Iris pigment epithelial cell (primary cell): ENCODE measurements at places on chromosomes 13 and 19.

GRCh38 chr19:45897261-45897812 is 5.1 kb downstream of the MYPOP start:
- DNase-seq, result no peak

- DNase-seq, result peak; percentile 63
These were observed 17.7 kb downstream of the GPC6 start for GRCh38 chr13:93244141-93244917.

GRCh38 chr19:413756-414420 is 4.9 kb upstream of the C2CD4C start:
- no peak for DNase-seq

GRCh38 chr19:16571822-16572331 is 338 bp downstream of the SLC35E1 start:
- DNase-seq, result peak; percentile 42

DNA sequence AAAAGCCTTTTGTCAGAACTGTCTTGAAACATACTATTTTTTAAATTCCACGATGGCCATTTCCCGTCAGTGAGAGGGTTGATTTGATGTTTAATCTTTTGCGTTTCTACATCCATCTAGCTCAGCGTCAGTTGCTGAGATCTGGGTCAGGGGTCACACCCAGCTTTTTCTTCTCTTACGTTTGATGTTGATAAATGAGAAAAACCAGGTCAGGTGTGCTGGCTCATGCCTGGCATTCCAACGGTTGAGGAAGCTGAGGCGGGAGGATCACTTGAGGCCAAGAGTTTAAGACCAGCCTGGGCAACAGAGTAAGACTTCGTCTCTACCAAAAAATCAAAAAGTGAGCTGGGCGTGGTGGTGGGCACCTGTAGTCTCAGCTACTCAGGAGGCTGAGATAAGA is 168.9 kb downstream of the PTPRS start:
- peak; percentile 37 for DNase-seq
